ENCODE measurements at places on chromosomes 3 and 15.

- no peak for DNase-seq
Measured at GRCh38 chr3:140332131-140332530, 345.7 kb upstream of the TRIM42 start.

DNA sequence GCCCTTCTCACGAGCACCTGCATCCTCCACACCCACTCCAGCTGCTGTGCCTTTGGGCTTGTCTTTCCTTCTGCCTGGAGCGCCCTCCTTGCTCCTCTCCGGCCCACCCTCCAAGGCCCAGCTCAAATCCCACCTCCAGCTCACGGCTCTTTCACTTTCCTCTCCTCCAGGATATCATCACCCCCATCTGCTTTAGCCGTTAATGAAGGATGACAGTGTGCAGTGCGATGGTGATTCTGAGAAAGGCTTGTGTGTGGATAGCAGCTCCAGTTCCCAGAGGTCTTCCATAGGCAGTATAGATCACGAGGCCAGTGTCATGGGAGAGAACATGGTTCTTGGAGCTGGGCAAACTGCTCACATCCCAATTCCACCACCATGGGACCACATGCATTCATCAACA lies 237.4 kb downstream of the TLE3 start:
- no peak for DNase-seq

DNA sequence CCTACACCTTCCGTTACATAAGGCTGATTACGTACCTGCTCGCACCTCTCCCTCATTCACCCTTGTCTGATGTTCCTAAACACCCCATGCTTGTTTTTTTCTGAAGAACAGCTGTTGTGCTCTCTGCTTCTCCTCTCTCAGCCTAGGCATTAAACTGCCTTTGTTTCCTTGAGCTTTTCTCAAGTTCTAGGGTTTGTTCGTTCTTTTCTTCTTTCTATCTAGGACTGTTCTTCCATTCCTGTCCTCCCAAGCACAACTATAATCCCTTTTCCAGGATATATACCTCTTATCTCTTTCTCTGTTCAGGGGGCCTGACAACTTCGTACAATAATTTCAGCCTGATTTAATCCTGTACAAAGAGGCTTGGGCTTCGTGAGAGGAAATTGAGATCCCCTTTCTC lies 11.4 kb downstream of the SYN2 start:
- DNase-seq = no peak

- DNase-seq = no peak
Measured at GRCh38 chr15:94587113-94587512, 355.8 kb downstream of the MCTP2 start.
